ENCODE measurements at places on chromosomes 5 and 9.

GRCh38 chr5:118301696-118302095, 686.7 kb downstream of the DTWD2 start:
- no peak for DNase-seq

- DNase-seq = no peak
Measured at GRCh38 chr5:51748647-51749046, 365.4 kb downstream of the ISL1 start.

DNA sequence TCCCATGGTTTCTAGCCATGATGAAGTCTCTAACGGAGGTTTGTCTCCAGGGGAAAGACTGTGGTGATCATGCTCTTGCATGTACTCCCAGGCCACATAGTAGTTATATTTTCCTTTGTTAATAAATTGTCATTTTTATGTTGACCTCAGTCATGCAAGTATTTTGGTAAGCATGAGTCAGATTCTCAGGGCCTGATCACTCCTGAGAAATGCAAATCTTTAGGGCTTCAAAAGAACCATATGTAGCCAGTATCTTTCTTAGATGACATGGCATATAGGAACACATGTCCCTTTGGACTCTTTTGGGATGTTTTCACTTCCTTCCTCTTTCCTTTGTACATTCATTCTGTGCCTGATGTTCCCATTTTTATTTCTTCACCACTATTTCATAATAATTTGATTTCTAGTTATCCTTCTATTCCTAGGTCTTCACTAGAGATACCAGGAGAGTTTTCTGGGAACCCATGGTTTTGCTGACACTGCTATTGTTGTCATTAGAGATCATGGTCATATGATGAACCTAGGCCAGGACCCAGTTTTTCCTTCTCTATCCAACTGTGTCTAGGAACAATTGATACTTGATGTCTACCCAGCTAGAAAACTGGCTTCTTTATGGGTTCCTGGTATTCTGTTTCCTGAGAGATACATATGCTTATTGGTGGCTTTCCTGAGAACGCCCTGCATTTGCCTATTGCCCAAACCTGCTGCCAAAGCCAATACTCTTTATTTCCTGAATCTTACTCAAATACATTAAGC, 248.1 kb upstream of the NREP start:
- no peak for DNase-seq

DNA sequence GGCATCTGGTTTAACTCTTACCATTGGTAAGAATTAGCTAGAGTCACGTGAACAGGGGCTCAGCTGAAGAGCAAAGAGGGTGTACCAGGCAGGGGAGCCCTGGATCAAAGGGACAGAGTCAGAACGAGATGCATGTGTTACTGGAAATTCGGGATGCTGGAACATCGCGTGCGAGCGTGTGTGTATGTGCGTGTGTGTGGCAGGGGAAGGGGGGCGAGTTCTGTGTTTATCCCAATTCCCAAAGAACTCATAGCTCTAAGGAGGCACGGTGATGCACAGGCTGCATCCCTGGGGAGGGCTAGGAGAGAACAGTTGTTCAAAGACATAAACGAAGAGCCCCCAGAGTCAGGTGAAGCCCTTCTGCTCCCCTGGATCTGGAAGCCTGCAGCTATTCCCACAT, 353.3 kb downstream of the GADD45G start:
- no peak for DNase-seq

DNA sequence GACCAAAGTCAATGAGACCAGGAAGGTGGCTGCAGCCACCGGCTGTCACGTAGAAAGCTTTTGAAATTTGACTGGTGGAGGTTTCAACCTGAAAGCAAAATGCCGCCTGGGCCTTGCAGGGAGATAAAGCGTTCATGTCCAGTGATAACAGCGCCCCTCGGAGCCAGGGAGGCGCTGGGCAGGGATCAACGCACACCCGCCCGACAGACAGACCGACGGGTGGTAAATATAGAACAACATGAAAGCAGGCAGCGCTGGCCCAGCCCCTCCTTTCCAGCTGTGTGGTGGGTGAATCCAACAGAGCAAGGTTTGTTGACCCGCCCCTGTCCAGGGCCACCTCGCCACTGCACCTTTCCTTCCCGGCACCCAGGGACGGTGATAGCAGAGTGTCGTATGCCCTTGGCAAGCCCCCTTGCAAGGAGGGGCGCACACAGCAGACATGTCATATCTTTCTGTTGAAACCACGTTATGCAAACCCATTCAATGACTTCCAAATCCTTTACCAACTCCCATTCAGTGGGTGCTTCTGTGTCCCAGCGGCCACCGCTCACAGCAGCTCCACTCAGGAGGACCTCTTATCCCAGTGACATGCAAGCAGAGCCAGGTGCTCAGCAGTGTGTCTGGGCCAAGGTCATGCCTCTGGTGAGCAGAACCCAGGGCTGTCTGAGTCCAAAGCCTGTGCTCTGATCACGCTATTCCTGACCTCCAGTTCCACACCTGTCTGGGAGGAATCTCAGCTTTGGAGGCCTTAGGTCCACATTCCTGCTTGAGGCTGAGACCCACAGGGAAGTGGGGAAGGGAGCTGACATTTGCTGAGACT, 38.7 kb downstream of the NKX2-5 start:
- DNase-seq = no peak
